Activated CD4-positive, alpha-beta T cell treated with anti-CD3 and anti-CD28 coated beads, Interleukin-2, amount 50 U/mL, for 4 hours (primary cell): ENCODE measurements at places on chromosomes 16 and 17.

- DNase-seq, result peak; percentile 23
Observed at GRCh38 chr16:86044881-86045590, 146.1 kb downstream of the IRF8 start.

- DNase-seq, result no peak
Observed at GRCh38 chr17:40087049-40087794, 13.2 kb downstream of the NR1D1 start.

GRCh38 chr16:55539488-55539887 lies 27.0 kb upstream of the CAPNS2 start:
- DNase-seq, result no peak

GRCh38 chr17:8632061-8632460 lies 1.5 kb upstream of the MYH10 start:
- no peak for DNase-seq

- DNase-seq, result peak; percentile 46
Observed at GRCh38 chr16:85659805-85660511, 28.8 kb downstream of the GINS2 start.

DNA sequence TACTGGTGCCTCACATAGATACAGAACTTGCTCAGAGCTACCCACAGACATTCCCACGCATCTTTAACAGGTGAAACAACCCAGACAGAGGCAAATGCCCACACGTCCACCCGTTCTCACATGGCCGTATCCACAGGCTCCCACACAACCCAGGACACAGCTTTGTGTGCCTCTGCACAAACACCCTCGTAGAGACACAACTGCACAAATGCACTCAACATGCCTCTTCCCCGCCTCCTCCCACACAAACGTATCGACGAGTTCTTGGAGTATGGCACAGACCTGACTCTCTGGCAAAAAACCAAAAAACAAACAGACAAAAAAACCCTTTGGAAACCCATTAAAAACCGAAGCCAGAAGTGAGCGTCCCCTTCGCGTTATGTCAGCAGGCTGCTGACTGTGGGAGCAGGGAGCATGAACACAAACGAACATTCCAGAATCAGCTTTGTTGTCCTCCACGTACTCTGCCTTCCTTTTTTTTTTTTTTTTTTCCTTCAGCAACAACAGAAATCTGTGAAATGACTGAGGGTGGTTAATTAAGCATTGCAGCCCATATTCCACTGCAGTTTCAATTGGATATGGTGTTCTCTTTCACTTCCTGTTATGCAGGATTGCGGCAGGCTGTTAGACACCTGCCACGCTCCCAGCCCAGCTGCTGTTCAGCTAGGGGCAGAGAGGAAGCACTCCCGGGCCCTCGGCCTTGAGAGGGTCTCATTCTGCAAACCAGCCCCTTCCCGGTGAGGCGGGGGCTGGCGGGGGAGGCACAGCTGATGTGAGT lies 313.7 kb downstream of the MAF start:
- no peak for DNase-seq

DNA sequence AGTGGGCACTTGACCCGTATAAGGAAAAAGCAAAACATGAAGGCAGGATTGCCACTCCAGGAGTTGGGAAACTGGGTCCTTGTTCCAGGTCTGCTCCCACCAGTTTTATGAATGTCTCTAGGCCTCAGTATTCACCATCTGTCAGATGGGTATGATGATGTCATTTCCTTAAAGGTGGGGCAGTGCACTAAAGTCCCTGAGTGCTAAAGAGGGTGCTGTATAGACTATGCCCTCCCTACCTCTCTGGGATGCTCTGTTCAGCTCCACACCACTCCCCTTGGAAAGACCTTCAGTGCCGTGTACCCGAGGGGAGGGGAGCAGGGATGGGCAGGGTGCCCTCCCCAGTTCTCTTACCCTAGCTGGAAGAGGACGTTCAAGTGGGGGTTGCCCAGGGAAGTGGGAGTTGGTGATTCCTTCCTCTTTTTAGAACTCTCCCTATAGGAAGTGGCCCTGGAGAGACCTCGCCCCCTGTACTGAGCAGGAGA lies 2.2 kb downstream of the LASP1 start:
- DNase-seq, result no peak

GRCh38 chr16:81755915-81756614 lies 23.0 kb upstream of the PLCG2 start:
- DNase-seq, result no peak

GRCh38 chr17:63295288-63295687 lies 150.8 kb downstream of the CYB561 start:
- DNase-seq, result no peak

GRCh38 chr17:61479493-61480413 lies 27.5 kb downstream of the TBX4 start:
- DNase-seq, result no peak

DNA sequence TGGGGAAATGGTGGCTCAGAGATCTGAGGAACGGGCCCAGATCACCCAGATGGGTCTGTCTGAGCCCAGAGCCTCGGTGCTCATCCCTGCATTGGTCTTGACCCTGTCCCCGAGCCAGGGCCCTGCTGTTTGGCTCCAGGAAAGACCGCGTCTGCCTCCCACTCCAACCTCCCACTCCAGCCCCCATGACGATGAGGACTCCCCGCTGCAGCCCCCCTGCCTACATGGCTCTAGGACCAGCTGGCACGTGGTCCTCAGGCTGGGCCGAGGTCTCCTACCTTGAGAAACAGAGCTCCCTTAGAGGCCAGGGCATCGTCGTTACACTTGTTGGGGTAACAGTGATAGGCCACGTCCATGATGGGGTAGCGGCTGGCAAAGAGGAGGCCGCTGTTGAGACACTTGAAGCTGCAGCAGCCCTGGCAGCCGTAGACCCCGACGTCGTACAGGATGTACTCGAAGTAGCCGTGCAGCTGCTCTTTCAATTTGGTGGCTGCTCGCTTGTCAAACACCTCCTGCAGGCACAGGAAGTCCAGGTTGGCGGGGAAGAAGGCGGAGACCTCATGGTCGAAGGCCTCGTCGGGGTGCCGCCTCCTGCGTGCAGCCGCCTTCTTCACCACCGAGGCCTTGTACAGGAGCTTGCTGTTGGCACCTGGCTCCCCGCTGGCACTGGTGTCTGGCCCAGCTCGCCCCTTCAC lies 59.9 kb downstream of the PRMT7 start:
- DNase-seq, result no peak

DNA sequence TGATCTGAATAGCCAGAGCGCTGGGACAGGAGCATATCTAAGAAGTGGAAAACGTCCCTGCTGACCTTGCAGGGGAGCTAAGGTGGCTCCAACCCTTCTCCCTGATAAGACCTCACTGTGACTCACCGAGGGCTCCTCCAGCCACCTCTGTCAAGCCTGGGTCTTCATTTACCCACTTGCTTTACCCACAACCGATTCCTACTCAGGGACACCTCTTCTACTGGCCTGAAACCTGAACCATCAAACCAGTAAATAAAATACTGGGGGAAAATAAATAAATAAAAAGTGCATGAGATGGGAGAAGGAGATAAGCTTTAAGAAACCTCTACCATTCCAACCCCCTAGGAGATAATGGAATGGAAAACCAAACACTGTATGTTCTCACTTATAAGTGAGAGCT lies 80.2 kb upstream of the ALOX12 start:
- no peak for DNase-seq

GRCh38 chr16:26330654-26331053 lies 638.9 kb downstream of the HS3ST4 start:
- no peak for DNase-seq

DNA sequence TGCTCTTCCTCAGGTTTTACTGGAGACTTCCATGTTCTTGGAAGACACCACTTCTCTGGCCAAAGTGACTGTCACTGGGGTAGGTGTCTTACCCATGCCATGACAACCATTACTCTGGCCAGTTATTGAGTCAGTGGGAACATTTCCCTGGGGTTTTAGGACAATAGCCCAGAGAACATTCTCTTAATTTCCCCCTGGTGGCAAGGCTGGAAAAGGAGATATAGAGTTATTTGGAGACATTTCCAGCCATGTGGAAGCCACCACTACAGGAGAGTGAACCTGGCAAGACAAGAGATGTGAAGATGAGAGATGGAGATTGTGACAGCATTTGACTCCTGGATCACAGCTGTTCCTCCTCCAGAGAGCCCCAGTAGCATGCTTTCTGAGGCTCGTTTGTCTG lies 106.2 kb downstream of the CDK5R1 start:
- DNase-seq, result no peak

- DNase-seq, result no peak
Observed at GRCh38 chr16:77822661-77823060, 34.3 kb downstream of the VAT1L start.

DNA sequence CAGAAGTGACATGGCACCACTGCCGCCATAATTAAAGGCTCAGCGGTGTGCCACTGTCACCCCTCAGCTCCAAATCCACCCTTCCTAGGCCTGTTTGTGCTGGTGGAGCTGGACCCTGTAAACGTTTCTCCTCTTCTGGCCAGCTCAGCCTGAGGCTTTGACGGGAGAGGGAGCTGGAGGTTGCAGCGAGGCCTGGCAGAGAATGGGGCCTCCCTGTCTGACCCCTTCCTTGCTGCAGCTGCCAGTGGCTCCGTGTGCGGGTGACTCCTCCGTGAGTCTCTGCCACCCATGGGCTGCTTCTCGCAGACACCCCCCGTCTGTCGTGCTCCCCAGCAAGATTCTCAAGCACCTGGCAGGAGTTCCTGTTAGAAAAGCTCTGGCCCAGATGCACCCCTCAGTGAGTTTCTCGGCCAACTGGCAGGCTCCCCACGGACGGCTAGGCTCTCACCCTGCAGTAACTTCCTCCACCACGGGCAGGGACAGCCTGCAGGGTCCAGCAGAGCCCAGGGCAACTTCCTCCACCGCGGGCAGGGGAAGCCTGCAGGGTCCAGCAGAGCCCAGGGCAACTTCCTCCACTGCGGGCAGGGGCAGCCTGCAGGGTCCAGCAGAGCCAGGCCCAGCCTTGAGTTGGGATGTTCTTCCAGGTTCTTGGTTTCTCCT lies 4.7 kb upstream of the CHMP6 start:
- no peak for DNase-seq

- no peak for DNase-seq
Observed at GRCh38 chr16:30867747-30868146, 26.1 kb downstream of the BCL7C start.

DNA sequence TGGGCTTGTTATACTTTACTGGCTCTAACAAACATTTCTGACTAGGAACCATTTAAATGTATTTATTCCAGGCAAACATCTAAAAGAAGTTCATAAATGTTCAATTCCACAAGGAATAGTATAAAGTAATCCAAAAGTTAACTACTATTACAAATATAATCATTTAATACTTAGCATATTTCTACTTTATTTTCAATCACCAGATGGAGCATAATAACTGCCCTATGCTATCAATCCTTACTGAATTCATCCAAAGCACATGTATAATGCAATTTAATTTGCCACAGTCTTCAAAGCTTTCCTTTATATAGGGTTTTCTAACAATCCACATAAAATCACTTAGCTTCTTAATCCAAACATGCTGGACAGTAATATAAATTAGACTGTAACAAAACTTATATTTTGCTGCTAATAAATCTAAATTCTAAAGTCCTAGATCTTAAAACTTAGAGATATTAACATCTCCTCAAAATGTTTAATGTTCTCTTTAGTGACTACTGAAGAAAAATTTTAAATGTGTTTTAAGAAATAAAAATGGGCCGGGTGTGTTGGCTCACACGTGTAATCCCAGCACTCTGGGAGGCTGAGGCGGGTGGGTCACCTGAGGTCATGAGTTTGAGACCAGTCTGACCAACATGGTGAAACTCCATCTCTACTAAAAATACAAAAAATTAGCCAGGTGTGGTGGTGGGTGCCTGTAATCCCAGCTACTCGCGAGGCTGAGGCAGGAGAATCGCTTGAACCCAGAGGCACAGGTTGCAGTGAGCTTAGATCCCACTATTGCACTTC lies 5.9 kb downstream of the MEIOB start:
- no peak for DNase-seq

DNA sequence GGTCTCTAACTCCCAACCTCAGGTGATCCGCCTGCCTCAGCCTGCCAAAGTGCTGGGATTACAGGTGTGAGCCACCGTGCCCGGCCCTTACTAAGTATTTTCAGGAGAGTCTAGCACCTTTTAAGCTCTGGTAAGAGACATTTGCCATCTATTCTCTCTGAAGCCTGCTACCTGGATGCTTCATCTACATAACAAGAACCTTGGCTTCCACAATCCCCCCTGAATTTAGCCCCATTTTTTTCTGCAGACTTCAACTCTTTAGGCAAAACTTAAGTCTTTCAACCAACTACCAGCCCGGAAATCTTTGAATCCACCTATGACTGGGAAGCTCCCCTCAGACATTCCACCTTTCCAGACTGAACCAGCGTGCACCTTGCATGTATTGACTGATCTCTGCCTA lies 14.0 kb upstream of the UBE2I start:
- no peak for DNase-seq

- DNase-seq, result no peak
Observed at GRCh38 chr16:22721511-22722100, 92.4 kb upstream of the HS3ST2 start.

GRCh38 chr17:39026980-39027451 lies 59.8 kb upstream of the FBXO47 start:
- no peak for DNase-seq

DNA sequence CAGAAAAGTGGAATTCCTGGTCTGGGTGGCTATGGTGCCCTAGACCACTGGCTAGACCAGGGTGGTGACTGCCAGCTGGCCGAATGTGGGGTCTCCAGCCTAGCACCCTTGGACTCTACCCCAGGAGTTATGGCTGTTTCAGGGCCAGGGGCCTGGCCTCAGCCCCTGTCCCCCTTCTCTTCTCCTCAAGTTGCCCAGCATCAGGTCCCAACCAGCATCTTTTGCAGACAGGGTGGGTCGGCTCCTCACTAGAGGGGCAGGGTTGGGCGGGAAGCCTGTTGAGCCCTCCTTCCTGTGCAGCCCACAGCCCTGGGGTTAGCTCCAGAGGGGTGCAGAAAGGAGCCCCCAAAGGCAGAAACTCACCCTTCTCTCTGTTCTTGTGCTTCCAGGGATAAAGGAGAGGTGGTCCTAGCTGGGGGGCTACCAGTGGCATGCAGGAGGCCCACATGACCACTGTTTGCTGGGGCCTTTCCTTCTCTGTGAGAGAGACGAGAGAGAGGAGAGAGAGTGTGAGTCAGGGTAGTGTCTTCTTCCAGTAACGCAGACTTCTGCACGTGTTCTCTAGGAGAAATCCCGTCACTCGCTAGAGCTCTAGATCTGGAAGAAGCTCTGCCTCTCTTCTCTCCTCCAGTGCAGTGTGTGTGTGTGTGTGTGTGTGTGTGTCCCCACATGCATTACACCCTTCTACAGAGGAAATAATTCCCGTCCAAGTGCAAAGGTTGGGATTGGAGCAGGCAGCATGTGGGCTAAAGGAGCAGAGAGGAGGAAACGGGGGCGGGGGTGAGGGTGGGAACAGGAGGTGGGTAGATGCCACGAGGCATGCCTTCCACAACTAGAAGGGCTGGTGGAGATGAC lies 209.4 kb downstream of the SEC14L1 start:
- no peak for DNase-seq

GRCh38 chr17:65219707-65220106 lies 82.5 kb downstream of the RGS9 start:
- no peak for DNase-seq

- no peak for DNase-seq
Observed at GRCh38 chr17:79620207-79621038, 9.6 kb upstream of the RBFOX3 start.

GRCh38 chr16:59042301-59042700 lies 308.2 kb upstream of the GOT2 start:
- DNase-seq, result no peak

- peak; percentile 72 for DNase-seq
Observed at GRCh38 chr16:85306071-85306792, 194.0 kb upstream of the CIBAR2 start.

GRCh38 chr17:46815474-46816353 lies 2.8 kb downstream of the WNT3 start:
- DNase-seq, result no peak

- no peak for DNase-seq
Observed at GRCh38 chr17:38597375-38597774, 8.4 kb downstream of the SRCIN1 start.

- no peak for DNase-seq
Observed at GRCh38 chr17:66893382-66893781, 58.5 kb downstream of the CACNG5 start.
